ENCODE measurements at places on chromosomes 5 and 9.

GRCh38 chr9:98552331-98552730 is 156.4 kb downstream of the GABBR2 start:
- DNase-seq, result peak; percentile 68

DNA sequence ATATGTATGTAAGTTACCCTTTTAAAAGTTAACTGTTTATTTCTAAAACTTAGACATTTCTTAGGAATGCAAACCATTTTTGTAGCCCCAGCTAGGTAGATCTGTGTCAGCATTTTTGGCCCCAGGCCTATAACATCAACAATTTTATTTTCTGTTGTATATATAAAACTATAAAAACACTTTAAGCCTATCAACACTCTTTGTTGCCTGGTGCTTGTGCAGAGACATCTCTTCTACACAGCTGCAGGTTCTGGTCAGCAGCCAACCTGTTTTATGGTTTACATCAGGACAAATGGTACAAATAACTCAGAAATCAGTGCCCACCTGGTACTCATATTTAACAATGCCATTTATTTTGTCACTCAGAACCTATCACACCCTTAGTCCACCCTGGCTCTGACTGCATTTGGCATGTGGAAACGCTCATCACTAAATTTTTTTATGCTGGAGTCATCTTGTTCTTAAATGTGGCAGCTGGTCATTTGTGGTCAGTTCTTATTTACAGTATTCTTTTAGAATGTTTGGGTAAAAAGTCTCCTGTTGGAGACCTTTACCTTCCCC is 173.4 kb downstream of the DNAH5 start:
- peak; percentile 66 for DNase-seq

DNA sequence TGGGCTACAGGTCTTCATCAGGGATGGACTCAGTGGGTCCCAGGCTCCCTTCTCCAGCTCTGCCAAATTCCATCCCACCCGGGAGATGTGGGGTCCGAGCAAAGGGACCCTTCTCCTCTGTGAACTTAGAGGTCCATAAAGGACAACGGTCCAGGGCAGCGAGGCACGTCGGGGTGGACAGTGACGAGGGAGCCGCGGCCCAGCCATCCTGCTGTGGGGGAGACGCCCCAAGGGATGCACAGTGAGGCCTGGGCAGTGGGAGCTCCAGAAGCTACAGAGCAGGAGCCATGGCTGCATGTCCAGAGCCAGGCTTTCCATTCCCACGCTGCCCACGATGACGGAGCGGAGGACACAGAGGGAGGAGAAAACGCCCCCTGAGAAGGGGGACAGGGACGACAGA is 107.5 kb upstream of the PPP1R26 start:
- no peak for DNase-seq

- no peak for DNase-seq
Observed at GRCh38 chr9:111648066-111648465, 13.3 kb upstream of the GNG10 start.

DNA sequence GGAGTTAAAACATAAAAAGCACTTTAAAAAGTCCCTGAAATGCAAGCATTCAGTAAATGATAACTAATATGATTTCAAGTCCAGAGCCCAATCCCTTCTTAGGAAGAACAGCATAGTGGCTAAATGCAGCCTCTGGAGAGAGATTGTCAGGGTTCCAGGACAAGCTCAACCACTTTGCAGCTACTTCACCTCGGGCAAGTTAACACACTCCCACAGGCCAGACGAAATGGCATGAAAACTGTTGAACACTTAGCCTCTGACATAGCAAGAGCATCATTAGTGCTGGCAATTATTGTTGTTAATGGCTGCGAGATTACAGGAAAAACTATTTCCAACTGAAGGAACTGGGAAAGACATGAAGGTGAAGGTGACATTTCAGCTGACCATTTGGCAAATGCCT is 205.8 kb downstream of the GRIA1 start:
- DNase-seq, result no peak

DNA sequence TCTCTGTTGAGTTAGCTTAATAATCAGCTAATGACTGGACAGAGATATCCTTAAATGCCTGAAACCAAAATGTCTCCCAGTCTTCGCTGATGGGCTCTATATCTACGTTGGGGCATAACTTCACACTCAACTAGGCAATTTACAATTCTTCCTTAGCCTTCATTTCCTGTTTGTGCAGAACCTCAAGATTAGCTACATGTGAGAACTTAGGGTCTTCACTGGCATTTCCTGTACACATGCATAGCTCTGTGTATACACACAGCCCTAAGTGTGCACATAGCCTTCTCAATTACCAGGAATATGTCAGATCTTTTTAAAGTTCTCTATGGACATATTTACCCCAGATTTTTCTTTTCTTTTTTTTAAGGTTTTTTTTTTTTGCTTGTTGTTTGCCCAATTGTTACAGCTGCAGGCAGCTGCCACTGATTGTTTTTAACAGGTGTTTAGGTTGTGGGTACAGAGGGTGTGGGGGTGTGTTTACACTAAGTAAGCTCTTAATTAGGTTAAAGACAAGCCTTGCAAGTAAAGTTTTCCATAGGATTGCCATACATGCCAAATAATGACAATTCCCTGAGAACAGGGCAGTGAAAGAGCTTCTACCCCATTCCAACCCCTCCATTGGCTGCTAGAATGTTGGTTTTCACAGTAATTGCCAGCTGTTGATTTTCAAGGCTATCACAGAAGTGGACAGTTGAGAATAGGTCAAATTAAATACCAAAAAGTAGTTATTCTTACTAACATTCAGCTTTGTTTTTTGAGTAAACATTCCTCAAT is 441.0 kb downstream of the TLE4 start:
- no peak for DNase-seq

- peak; percentile 62 for DNase-seq
Observed at GRCh38 chr5:149782018-149782894, 52.1 kb downstream of the PPARGC1B start.

GRCh38 chr9:137366891-137367381 is 56.0 kb downstream of the EXD3 start:
- DNase-seq, result no peak

GRCh38 chr5:177234841-177235240 is 68.7 kb downstream of the RAB24 start:
- DNase-seq, result peak; percentile 19

DNA sequence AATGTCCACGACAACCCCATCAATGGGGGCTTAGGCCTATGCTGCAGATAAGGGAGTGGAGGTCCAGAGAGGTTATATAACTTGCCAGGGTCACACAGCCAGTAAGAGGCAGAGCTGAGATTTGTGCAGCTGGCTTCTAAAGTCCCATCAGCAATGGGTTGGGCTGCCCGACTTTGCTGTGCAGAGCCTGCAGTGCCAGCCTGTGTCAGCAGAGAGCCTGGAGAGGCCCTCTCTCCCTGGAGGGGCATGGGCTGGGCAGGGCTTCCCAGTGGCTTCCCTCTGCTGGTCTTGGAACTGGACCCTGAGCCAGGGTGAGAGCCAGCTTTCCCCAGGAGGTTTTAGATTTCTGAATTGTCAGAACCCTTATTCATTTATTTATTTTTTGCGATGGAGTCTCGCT is 77.2 kb upstream of the RAPGEF1 start:
- no peak for DNase-seq
